Hematopoietic multipotent progenitor cell treated with erythropoietin and hydrocortisone succinate and interleukin-3 and kit ligand, for 17 days (in vitro differentiated cells): ENCODE measurements at places on chromosomes 4 and X.
A peak's percentile ranks its signal among the peaks of the same experiment; 100 is the strongest.

DNA sequence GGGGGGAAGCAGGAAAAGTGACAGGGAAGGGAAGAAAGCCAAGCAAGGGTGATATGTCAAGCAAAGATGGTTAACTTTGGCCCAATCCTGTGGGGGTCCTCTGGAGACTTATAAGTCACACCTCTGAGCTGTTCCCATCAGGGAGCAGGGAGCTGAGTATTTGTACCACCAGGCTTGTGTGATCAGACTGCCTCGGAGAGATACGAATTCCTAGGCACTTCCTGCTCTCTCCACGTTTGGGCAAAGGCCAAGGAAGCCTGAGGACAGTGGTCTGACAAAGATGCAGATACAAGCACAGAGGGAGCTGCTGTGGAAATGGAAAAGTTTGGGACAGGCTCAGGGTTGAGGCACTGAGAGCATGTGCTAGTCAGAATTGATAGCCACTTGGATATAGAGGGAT lies 10.4 kb upstream of the PPP3CA start:
- DNase-seq, result no peak

DNA sequence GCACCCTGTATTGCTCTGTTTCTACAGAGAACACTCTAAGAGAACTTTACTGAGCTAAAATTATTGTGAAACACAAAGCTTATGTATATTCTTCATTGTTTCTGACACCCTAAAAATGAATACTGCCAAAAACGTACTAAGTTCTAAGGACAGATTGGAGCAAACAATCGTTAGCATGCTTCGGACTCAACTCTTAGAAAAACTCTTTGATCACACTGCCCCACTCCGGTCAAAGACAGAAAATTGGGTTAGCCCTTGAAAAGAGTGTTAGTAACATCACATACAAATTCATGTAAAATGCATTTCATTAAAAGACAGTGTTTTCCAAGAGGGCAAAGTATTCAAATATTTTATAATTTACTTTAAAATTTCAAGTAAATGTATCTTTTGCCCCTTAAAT lies 177.4 kb downstream of the DCHS2 start:
- DNase-seq, result no peak

DNA sequence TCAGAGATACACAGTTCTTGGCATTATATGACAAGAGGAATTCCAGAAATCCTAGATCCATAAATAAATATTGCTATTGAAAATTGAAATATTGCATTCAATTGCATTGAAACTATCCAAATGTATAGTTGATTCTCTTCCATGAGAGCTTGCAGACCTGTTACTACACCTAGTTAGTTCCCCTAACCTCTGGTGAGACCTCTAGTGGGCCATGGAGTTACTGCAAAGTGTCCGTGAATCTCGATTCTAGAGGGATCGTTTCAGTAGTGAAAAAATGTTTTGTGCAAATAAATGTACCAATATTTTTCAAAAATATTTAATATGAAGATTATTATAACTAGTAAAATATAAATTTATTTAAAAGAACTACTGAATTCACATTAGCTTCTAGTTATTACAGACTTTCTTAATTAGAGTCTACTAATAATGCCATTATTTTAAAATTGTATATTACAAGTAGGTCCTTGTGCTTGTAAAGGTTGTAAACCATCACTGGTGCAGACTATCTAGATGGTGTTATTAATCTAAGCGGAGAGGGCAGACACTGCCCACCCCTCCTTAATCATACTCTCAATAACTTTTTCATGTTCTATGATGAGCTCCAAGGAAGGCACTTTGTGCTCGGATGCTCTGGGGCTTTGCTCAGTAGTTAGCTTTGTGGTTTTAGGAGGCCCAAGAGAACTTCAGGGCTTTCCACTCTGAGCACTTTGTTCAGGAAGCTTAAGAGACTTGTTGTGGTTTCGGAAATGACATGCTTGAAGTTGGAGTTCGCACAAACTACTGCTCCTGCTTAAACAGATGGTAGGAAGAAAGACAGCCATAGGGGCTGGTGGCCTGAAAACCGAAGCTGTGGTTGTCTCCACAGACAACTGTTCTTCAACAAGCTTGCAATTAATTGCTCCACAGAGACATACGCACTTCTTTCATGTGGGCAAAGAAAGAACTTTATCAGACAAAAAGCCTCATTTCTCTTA lies 42.8 kb downstream of the IL21 start:
- no peak for DNase-seq

- no peak for DNase-seq
These were observed 1697.0 kb downstream of the PCDH7 start for GRCh38 chr4:32417113-32417704.

DNA sequence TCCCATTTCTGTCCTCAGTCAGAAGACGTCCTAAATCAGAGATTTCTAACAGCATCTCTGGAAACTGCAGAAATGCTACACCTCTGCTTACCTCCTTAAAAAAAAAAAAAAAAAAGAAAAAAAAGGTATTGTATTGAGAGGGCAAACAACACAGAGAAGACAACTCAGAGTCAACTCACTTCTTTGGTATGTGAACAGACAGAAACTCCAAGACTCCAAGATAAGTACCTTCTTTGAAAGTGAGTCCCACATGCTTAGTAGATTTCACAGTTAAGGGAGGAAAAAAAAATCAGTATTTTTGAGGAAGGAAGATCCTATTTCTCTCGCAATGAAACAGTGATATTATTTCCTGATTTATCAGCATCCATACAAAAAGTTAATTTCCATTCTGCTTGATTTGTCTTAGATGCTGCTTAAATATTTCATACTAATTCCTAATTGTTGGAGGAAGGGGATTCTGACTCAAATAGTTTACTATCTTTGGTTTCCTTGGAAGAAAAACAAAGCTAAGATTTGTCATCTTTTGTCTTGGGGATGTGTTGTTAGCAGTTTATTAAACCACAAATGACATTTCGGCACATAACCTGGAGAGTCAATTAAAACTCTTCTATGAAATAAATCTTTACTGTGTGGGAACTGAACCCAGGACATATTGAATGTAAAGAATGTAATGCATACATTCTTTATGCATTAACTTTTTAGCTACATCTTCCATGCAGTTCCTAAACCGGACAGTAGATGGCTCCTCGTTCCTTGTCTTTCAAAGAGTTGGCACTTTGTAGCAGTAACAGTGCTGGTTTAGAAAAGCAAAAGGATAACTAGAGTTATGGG lies 4.7 kb downstream of the RASGEF1B start:
- peak; percentile 89 for DNase-seq

DNA sequence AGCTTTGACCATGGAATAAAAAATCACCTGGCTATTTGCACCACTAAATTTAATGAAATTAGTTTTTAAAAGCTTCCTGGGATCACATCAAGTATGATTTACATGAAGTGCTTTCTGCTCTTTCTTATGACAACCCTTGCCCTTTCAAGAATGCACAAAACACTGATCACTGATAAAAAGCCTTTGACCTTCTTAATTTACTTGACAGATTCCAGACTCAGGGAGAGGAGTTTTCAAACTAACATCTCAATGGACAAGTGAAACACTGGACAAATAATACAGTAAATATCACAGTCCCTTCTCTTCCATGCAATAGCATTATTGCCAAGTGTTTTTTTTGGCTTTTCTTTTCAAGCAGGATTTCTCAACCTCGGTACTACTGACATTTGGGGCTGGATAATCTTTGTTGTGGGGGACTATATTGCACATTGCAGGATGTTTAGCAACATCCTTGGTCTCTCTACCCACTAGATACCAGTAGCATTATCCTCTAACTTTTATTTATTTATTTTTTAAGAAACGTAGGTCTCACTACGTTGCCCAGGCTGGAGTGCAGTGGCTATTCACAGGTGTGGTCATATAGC lies 86.3 kb downstream of the ZNF827 start:
- no peak for DNase-seq

- DNase-seq, result no peak
These were observed 118.4 kb upstream of the MED14 start for GRCh38 chrX:40853816-40854123.

DNA sequence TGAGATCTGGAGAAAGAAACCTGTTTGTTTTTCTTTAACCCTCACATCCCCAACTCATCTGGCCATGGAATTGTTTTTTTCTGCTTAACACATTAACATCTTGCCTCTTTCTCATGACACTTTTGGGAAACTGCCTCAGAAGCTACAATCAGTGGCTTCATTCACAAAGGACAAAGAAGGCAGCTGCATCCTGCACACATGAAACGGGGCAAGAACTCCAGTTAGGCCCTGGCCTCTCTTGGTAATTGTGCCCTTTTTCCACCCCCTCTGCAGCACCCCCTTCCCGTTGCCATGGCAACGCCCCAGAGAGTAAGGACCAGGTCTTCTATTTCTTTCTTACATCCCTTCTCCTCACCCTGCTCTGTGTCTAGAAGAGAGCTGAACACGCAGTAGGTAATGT lies 103.4 kb downstream of the PDGFRA start:
- no peak for DNase-seq
